ENCODE measurements at places on chromosomes 12 and 14. TPM values are rescaled to one million over a fixed set of nuclear protein-coding genes. Genes with fewer than 3 reads are reported as not detected.

GRCh38 chr14:106564058-106564643 lies 1037.8 kb downstream of the TMEM121 start:
- H3K4me1 ChIP-seq = no peaks in the 10 kb centered on the region
- no peak overlapping the region for H3K27ac ChIP-seq
- no peaks in the 10 kb centered on the region for H3K36me3 ChIP-seq
- H3K27me3 ChIP-seq = no peaks in the 10 kb centered on the region

- H3K4me1 ChIP-seq = peaks cover 19% of the 10 kb centered on the region
- DNase-seq = peak; percentile 61
- peaks cover 4% of the 10 kb centered on the region for H3K36me3 ChIP-seq
Observed at GRCh38 chr14:73723797-73724661, 9.8 kb upstream of the PNMA1 start.

- H3K36me3 ChIP-seq = no peaks in the 10 kb centered on the region
- no peak overlapping the region for H3K27ac ChIP-seq
- H3K4me3 ChIP-seq = no peak overlapping the region
- no peaks in the 10 kb centered on the region for H3K4me1 ChIP-seq
- no peaks in the 10 kb centered on the region for H3K27me3 ChIP-seq
Observed at GRCh38 chr12:95718006-95718431, 72.5 kb downstream of the NTN4 start.

DNA sequence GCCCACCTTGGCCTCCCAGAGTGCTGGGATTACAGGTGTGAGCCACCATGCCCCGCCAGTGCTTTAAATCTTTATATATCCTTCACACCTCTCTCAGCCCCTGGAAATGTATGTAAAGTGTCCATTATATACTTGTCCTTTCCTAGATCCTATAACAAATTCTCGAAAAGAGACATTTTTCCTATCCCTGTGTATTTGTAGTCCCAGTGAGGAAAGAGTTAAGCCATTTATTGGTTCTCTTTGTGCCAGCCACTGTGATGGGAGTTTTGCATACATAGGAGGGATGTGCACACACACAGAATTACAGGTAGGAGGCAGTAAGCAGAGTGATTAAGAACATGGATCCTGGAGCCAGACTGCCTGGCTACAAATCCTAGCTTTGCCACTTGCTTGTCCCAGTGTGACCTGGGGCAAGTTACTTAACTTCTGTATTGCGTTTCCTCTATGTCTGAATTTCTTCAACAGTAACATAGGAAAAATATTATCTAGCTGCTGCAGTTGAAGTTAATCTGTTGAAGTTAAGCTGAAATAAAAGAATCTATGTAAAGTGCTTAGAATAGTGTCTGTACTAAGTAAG lies 2.1 kb upstream of the RABGGTA start:
- H3K4me3 ChIP-seq = no peak overlapping the region
- peaks cover 6% of the 10 kb centered on the region for H3K4me1 ChIP-seq

DNA sequence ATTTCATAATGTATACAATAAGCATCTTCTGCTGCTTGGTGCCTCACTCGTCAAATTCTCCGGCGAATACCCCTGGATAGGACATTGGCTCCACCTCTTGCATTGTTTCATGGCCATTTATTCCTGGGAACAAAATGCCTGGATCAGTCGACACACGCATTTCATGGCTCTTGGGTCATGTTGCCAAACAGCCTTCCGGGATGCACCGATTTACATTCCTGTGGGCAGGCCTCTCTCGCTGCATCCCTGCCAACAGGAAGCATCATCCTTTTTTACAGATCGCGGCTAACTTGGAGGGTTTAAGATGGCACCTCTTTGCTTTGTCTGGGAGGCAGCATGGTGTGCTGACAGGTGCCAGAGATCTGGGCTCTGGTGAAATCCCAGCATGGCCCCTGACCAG lies 32.7 kb upstream of the RIMBP2 start:
- peaks cover 3% of the 10 kb centered on the region for H3K27me3 ChIP-seq
- no peaks in the 10 kb centered on the region for H3K4me1 ChIP-seq
- H3K36me3 ChIP-seq = no peaks in the 10 kb centered on the region
- no peak overlapping the region for H3K4me3 ChIP-seq
- DNase-seq = no peak

DNA sequence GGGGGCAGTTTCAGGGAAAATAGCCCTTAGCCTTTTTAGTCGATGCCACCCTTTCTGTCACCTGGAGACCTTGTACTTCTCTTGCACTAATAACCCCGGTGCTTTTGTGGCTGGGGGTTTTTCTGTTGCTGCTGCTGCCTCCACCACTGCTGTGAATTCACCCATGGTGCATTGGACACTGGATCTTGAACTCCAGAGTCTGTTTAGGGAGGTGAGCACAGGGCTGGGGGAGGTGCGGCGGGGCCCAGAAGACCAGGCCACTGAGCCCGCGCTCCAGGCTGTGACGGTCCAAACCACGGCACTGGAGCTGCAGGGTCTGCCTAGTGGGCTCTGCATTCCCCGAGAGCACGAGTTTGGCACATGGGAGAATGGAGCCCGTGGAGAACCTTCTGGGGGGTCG lies 100.6 kb downstream of the NINJ2 start:
- DNase-seq = no peak
- H3K27ac ChIP-seq = no peak overlapping the region
- H3K36me3 ChIP-seq = no peaks in the 10 kb centered on the region
- no peak overlapping the region for H3K4me3 ChIP-seq
- H3K4me1 ChIP-seq = no peaks in the 10 kb centered on the region

- H3K36me3 ChIP-seq = no peaks in the 10 kb centered on the region
- H3K27me3 ChIP-seq = no peaks in the 10 kb centered on the region
- no peak overlapping the region for H3K27ac ChIP-seq
- H3K4me3 ChIP-seq = no peak overlapping the region
- peaks cover 6% of the 10 kb centered on the region for H3K4me1 ChIP-seq
Observed at GRCh38 chr12:92482599-92482998, 220.2 kb upstream of the PLEKHG7 start.

DNA sequence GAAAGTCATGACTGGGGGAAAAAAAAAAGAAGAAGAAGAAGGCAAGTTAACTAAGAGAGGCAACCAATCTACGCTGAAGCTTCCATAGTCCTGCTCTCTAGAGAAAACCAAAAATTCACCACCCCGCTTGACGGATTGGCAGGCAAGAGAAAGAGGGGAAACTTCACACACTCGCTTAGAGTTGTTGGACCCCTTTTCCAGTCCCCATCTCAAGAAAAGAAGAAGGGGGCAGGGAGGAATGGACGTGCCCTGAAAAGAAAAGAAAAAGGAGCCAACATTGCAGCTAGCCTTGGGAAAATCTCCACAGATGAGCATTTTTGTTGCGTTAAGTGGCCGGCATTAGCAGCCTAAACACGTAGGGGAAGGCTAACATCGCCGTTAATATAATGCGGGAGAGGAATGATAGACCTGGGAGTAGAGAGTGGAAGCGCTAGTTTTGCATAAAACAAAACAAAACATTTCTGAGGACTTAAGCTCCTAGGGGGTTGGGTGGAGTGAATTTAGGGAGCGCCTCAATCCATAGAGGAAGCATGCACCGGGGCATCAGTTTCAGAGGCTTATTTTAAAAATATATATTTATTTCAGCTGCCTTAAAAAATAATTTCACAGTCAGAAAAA lies 11.3 kb upstream of the FOXG1 start:
- no peak for DNase-seq
- peaks cover 17% of the 10 kb centered on the region for H3K4me1 ChIP-seq
- H3K27ac ChIP-seq = no peak overlapping the region
- H3K4me3 ChIP-seq = no peak overlapping the region
- no peaks in the 10 kb centered on the region for H3K36me3 ChIP-seq
- H3K27me3 ChIP-seq = peaks cover 60% of the 10 kb centered on the region

GRCh38 chr14:76880449-76880848 lies 54.2 kb downstream of the LRRC74A start:
- H3K4me3 ChIP-seq = no peak overlapping the region
- no peaks in the 10 kb centered on the region for H3K4me1 ChIP-seq
- H3K36me3 ChIP-seq = no peaks in the 10 kb centered on the region

GRCh38 chr12:58919231-58920101 lies 838 bp downstream of the LRIG3 start:
- H3K4me3 ChIP-seq = peak overlapping the region; percentile 72
- no peaks in the 10 kb centered on the region for H3K27me3 ChIP-seq
- peak; percentile 45 for DNase-seq

- H3K4me3 ChIP-seq = no peak overlapping the region
- H3K27me3 ChIP-seq = no peaks in the 10 kb centered on the region
- peak overlapping the region; percentile 91 for H3K27ac ChIP-seq
- H3K4me1 ChIP-seq = peaks cover 29% of the 10 kb centered on the region
- H3K36me3 ChIP-seq = no peaks in the 10 kb centered on the region
Observed at GRCh38 chr14:74593241-74593953, 18.6 kb downstream of the LTBP2 start.

- DNase-seq = no peak
- no peak overlapping the region for H3K4me3 ChIP-seq
- no peaks in the 10 kb centered on the region for H3K27me3 ChIP-seq
- H3K4me1 ChIP-seq = no peaks in the 10 kb centered on the region
- no peaks in the 10 kb centered on the region for H3K36me3 ChIP-seq
Observed at GRCh38 chr12:105622220-105622619, 291.7 kb downstream of the C12orf75 start.

DNA sequence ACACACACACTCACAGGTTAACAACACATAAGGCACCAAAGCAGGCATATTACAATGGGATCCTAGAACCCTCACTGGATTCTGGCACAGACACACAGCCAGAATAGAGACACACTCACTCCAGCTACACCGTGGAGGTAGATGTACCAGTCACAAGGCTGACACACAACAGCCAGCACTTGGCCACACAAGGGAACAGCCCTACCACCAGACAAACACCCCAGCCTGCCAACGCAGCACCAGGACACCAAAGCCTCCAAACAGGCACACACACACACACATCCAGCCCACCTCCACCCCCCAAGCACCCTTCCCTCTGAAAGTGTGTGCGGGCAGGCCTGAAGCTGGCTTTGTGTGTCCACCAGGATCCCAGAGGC lies 10.9 kb upstream of the ITGB7 start:
- H3K27me3 ChIP-seq = no peaks in the 10 kb centered on the region
- H3K4me1 ChIP-seq = peaks cover 46% of the 10 kb centered on the region
- no peak overlapping the region for H3K4me3 ChIP-seq
- no peak for DNase-seq
- H3K36me3 ChIP-seq = no peaks in the 10 kb centered on the region

DNA sequence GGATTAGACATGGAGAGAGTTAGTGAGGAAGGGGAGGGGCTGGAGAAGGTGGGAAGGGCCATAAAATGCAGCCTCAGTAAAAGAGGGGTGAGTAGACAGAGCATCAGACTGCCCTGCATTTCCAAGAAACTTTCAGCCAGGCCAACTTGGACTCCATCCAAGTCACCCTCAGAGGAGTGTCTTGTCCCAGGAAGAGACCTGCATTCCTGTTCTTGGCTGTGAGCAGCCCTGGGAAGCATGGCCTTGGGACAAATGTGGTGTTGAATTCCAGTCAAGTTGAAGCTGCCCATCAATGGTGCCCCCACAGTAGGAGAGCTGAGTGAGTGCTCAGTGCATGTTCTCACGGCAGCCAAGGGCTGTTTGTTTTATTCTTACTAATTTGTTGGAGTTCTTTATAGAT lies 35.0 kb upstream of the TUNAR start:
- H3K4me1 ChIP-seq = no peaks in the 10 kb centered on the region
- no peak overlapping the region for H3K4me3 ChIP-seq
- no peak overlapping the region for H3K27ac ChIP-seq
- no peaks in the 10 kb centered on the region for H3K36me3 ChIP-seq
- no peaks in the 10 kb centered on the region for H3K27me3 ChIP-seq

DNA sequence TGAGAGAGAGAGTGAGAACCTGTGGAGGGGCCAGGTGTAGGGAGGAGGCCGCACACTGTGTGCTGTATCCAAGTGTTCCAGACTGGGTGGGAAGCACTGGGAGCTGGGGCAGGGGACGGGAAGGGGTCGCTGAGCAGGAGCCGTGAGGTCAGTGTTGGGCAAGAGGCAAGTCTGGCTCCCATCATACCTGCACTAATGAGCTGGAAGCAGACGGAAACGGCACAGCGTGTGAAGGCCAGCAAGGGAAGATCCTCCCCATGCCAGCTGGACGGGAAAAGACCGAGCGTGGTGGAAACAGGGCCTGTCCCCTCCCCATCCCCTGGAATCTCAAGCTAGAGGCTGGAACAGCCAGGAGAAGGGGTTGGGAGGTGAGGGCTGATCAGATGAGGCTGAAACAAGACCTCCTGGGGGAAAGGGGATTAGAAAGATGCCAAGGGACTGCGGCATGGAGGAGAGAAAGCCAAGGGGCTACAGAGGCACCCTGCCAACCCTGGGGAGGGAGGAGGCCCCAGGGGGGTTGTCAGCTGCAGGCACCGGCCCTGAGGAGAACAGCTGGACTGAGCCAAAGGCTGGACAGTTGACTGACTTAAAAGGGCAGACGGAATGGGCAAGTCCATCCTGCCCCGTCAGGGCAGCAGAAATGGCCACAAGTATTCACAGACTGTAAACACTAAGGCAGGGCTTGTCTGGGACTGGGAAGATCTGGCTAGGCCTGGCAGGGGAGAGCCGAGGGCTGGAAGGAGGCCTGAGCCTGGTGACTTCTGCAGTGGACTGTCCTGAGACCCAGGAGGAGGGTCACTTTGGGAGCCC lies 19.0 kb upstream of the LTBP2 start:
- DNase-seq = no peak
- no peak overlapping the region for H3K4me3 ChIP-seq
- H3K36me3 ChIP-seq = no peaks in the 10 kb centered on the region
- peaks cover 7% of the 10 kb centered on the region for H3K4me1 ChIP-seq

DNA sequence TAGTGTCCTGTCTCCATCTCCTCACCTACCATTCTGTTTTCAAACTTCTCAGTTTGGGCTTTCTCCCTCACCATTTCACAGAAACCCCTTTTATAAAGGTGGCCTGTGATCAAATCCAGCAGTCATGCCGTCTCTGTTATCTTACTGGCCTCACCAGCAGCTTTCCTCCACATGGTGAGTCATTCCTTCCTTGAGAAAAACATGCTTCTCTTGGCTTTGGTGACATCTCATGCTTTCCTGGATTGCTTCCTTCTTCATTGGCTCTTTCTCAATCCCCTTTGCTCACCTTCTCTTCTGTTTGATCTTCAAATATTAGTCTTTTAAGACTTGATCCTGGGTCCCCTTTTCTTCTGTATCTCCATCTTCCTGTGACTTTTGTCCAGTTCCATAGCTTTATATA lies 164.9 kb downstream of the ANO4 start:
- peaks cover 11% of the 10 kb centered on the region for H3K4me1 ChIP-seq
- no peaks in the 10 kb centered on the region for H3K27me3 ChIP-seq
- DNase-seq = peak; percentile 55
- H3K4me3 ChIP-seq = no peak overlapping the region
- H3K36me3 ChIP-seq = no peaks in the 10 kb centered on the region

- no peak for DNase-seq
- no peak overlapping the region for H3K4me3 ChIP-seq
- H3K4me1 ChIP-seq = no peaks in the 10 kb centered on the region
Observed at GRCh38 chr14:71497645-71498086, 434.6 kb upstream of the RGS6 start.

Gene RTN1
- 1.1 TPM for polyA plus RNA-seq

Gene CNTN1
- 0.58 TPM for polyA plus RNA-seq

Gene NUDT14
- 98.1 TPM for polyA plus RNA-seq

Gene CACNA1C
- polyA plus RNA-seq = 7.9 TPM

Gene ALG10
- polyA plus RNA-seq = 0.88 TPM

Gene STON2
- polyA plus RNA-seq = 3.4 TPM

Gene NIN
- 7.3 TPM for polyA plus RNA-seq

Gene HOXC4
- 4.8 TPM for polyA plus RNA-seq

Gene HOXC10
- 1.6 TPM for polyA plus RNA-seq

Gene SLC25A21
- polyA plus RNA-seq = 1.4 TPM

Gene PNP
- 60.4 TPM for polyA plus RNA-seq

Gene KRT73
- polyA plus RNA-seq = not detected
